ENCODE measurements at places on chromosomes 1 and 21.

- no peak for DNase-seq
Measured at GRCh38 chr1:229621663-229622062, 4.3 kb downstream of the TAF5L start.

DNA sequence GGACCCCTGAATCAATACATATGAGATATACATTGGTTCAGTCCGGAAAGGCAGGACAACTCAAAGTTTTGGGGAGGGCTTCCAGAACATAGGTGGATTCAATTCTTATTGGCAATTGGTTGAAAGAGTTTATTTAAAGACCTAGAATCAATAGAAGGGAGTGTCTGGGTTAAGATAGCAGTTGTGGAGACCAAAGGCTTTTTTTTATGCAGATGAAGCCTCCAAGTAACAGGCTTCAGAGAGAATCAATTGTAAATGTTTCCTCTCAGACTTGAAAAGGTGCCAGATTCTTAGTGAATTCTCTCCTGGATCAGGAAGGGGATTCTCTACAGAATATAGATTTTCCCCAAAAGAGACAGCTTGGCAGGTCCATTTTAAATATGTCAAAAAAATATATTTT lies 27.0 kb upstream of the CD5L start:
- no peak for DNase-seq

DNA sequence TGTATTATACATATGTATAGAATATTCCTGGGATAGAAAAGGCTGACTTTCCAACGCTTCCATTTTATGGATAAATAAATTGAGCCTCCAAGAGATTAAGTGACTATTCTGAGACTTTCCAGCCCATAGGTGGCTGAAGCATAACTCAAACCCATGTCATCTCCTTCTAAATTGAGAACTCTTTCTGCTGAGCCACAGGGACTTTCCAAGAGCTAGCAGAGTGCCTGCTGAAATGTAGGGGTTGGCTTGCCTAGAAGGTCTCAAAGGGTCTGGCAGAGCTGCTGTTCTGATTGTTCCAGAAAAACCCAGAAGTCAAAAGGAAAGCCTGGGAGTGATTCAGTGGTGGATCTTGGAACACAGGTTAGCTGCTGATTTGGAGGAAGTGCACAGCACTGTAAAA lies 146.4 kb upstream of the BEND5 start:
- no peak for DNase-seq

GRCh38 chr1:116501125-116501869 lies 69.5 kb downstream of the CD58 start:
- no peak for DNase-seq

GRCh38 chr1:108561689-108562326 lies 1.9 kb downstream of the EEIG2 start:
- peak; percentile 23 for DNase-seq

- no peak for DNase-seq
Measured at GRCh38 chr1:58430421-58431275, 115.9 kb downstream of the OMA1 start.

- DNase-seq, result no peak
Measured at GRCh38 chr1:238628110-238628509, 737.4 kb upstream of the ZP4 start.

DNA sequence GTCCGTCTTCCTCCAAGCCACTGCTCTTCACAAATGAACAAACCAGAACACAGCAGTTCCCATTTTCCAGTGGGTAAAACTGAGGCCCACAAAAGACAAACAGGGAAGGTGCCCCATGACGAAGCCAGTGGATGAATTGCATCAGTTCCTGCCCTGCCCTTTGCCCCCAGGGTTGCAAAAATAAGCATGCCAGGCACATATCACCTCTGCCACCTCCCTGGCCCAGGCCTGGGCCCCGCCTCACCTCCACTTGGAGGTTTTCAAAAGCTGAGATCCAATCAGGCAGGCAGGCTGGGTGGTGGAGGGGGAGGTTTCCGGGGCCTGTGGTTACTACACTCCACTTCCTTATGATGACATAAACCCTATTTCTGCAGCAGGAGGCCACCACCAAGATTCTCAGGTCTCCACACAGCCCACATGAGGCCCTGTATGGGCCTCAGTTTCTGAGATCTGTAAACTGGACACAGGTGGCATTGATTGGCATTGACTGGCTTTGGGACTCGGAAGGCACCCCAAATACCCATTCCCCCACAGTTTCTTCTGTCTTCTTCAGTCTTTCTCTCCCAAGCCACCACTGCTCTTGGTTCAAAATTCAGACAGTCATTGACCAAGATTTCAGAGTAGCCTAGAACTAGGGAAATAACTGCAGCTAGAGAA lies 4.1 kb downstream of the KIF21B start:
- no peak for DNase-seq

DNA sequence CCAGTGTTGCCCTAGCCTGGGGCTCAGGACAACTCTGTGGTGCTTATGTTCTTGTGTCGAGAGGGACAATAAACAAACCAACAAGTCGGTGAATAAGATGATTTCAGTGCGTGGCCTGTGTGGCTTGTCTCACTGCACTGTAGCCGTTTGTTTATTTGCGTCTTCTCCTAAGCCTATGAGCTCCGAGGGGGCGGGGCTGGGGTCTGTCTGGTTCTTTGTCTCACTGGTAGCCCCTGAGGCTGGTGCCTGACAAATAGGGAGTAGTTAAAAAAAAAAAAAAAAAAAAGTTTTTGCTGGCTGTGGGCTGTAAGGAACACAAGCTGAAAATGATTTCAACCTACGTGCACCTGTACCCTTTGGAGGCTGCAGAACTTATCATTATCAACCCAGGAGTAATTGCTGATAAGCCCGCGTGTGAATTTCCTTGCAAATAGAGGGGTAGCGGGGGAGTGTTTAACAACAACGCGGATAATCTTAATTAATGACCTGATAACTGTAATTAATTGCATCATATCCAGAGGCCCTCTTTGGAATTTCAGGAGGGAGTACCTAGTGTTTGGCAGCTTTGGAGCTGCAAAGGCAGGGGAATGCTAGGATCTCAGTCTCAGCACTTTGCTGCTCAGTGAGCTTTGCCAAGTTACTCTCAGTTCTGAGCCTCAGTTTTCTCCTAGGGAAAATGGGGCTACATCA lies 925 bp upstream of the ARHGEF10L start:
- DNase-seq, result peak; percentile 87

DNA sequence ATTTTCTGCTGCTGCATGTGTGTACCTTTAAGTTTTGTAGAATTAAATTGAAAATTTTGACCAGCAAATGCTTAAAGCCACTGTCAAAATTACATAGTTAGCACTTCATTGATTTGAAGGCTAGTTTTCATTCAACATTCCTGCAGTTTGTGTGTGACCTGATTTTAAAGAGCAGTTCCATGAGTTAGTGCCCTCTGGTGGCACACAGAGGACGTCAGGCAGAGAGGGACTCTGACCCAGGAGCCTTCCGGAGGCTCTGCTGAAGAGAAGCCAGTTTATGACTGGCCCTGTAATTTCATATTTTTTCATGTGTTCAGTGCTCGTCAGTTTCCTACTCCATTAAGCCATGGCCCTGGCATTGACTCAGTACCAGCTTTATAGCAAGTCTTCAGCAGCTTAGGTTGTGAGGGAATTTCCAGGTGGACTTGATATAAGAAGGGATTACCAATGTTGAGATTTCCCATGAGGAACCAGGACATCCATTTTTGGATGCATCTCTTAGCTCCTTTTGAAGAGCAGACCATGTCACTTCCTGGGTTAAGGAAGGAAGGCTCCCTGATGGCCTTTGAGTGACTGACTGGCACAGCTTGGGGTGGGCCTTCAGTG lies 104.7 kb downstream of the CAMTA1 start:
- peak; percentile 59 for DNase-seq

GRCh38 chr1:36092798-36093185 lies 4.1 kb downstream of the ADPRS start:
- no peak for DNase-seq
